ENCODE measurements at places on chromosomes 4 and X.
A peak's percentile ranks its signal among the peaks of the same experiment; 100 is the strongest.

DNA sequence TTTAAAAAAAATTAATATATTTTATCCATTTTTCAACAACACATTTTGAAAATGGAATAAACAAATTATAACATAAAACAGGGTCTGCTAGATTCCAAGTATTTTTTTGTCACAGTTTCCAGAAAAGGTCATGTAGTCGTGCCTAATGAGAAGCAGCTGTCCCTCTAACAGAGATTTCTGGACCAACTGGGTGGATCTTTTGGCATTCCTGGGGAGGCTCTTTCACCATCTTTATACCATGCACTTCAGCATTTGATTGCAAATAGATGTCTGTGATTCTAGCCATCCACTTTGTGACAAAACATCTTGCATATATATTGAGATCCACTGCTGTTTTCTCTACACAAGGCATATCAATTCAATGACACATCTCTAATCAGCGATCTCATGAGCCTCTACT is 210.7 kb upstream of the LDB2 start:
- DNase-seq, result no peak

- no peak for DNase-seq
Measured at GRCh38 chr4:5878359-5878758, 14.5 kb downstream of the CRMP1 start.

DNA sequence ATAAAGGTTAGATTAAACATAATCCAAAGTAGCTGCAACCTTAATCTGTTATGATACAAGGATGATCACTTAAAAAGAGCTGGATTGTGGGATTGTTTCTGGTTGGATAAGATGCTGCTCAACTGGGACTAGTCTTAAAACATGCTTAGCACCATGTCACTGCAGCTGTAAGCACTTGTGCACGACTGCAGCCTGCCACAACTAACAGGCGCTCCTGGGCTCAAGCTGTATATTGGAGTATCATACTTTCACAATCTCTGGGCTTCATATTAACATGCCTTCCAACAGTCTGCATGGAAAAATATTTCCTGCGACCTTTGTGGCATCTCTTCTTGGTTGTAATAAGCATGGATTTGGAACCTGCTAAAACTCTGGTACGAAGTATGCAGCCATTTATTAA is 493.0 kb upstream of the PITX2 start:
- no peak for DNase-seq

DNA sequence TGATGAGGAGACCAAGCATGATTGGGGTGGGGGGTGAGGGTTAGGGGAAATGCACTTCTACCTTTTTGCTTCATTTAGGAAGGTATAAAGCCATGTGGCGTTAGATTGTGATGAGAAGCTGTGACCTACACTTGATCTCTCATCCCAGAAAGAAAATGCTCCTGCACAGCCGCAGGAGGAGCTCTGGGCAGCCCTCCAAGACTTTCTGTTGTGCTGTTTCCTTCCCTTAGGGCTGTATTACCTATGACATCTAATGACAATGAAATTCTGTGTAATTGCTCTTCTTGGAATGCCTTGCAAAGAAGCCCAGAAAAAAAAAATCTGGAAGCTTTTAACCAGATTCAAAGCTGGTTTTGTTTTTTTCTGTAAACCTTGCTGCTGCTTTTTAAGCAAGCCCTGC is 13.4 kb downstream of the PRPS2 start:
- no peak for DNase-seq

DNA sequence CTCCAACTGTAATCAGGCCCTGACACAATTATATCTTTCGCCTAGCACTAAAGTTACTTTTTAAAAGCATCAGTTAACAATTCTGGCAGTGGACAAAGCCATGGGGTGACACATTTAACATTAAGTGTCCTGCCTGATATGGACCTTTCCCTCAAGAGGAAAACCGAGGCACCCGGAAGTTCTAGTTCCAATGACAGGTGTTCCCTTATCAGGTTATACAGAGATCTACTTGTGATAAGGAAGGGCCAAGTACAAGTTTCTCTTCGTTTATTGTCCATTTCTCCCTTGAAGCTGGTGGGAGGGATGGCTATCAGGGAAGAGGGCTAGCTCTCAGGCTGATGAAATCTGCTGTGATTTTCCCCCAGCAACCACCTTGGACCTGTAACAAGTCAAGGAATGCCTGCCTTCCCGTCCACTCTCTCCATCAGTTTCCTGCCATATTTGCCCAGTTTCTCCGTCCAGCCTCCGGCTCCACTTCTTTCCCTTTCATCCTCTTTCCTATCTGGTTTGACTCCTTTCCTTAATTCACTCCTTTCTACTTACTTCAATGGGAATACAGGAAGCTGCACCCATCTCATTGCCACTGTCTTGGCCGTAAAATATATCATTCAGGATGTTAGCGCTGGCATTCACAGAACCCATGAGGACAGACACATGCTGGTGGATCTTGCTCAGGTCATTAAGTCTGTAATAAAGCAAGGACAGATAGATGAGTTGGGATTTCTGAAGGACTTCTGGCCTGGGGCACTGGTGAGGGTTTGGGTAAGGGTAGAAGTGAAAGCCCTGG is 95.0 kb downstream of the DGKK start:
- no peak for DNase-seq

- no peak for DNase-seq
Measured at GRCh38 chr4:19883841-19884240, 367.9 kb upstream of the SLIT2 start.

DNA sequence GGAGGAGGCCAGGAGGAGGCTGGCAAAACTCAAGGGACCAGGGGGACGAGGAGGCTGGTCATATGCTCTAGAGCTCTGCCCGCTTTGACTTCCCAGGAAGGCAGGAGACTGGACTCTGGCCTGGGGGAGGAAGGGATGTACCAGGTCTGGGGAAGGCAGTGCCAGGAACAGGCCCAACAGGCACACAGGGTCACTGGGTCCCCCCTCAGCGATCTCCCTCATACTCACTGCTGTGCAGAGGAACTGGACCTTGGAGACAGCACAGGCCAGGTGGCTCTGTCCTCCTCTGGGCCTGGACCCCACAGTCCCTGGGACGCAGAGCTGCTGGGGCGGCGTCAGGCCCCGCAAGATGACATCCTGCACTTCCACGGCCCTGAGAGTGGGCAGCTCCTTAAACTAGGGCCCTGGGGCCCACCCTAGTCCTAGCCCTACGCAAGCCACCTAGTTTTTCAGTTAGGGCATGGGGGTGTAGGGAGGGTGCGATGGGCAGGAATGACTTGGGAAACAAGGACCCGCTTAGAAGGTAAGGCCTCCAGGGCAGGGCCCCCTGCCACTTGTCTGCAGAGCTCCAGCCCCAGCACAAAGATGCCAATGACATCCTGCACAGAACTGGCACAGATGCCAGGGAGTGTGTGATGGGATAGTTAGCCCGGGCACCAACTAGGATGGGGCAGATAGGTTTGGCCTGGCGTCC is 59.5 kb downstream of the HTRA3 start:
- no peak for DNase-seq

GRCh38 chr4:149754526-149754925 is 61.1 kb downstream of the IQCM start:
- no peak for DNase-seq

DNA sequence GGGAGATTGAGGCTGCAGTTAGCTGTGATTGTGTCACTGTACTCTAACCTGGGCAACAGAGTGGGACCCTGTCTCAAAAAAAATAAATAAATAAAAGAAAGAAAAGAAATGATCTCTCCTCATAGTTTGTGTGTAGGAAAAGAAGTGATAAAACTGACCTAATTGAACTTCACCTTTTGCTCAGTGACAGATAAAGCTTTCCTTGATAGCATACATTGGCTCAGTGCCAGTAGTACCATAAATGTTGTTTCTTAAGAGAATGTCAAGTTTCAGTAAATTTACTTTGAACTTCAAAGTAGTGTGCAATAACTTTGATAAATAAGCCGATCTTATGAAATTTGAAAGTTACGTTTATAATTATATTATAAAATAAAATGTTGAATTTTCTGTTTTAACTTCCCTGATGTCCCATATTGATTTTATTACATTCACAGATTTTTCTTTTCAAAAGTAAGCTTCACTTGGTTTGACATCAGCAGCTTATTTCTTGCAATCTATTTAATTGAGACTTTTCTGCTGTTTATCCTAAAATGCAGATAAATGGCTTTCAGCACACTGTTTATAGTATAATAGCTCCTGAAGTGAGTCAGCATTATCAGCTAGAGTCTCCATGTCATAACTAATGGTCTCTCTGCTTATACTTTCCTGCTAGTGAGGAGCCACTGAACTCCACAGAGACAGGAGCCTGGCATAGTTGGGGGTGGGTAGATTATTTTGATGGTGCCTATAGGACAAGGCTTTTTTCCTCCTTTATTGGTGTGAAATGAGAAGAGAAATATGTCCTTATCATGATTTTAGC is 330.1 kb downstream of the BMPR1B start:
- DNase-seq, result no peak

DNA sequence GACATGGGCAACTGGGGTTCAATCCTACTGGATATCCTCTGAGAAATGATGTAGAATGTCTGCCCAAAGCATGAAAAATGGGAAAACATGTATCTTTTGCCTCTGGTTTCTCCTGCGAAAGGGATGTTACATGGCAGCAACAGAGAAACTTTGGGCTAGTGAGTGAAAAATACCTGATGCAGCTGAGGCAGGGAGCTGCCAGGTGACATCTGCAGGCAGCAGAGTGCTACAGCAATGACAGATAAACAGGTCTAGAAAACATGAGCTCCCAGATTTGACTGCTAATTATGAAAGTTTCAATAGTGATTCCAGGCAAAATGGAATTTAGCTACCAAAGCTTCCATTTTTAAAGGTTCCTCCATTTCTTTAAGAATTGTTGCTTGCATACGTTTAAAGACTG is 4.8 kb upstream of the CXCL1 start:
- DNase-seq, result no peak

DNA sequence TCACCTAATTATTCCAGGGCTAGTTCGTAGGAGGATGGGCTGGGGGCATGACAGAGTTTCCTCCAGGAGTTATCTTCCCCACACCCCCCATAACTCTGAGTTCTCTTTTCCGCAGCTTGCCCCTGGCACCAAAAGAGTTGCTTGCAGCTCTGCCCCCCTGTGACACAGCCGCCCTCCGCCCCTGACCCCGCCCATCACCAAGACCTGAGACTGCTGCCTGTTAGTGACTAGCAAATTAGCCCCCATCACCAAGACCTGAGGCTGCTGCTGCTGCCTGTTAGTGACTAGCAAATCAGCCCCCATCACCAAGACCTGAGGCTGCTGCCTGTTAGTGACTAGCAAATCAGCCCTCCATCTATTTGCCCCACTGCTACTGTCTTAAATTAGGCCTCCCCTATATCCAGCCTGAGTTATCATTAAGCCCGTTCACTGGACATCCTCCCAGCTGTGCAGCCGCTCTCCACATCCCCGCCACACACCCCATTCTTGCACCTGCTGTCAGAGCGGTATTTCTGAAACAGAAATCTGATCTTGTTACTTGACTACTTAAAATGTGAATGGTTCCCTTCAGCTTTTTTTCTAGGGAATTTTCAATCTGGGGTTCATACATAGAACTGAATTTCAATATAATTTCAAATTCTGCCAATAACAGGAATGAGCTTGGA is 1.5 kb upstream of the PAPSS1 start:
- peak; percentile 41 for DNase-seq

DNA sequence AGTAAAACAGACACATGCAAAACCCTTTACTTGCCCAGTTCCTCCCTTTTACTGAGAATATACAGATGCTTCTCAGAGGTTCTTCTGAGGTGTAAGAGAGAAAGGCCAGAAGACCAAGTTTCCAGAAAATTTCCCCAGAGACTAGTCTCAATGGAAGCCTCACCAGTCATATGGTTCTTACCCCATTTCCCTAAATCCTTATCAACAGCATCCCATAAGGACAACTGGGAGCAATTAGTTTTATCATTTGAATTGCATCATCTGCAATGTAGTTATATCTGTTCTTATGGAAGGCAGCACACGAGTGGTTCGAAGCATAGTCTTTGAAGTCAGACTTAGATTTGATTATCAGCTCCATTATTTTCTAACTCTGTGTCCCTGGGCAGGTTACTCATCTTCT is 203.6 kb upstream of the PPARGC1A start:
- no peak for DNase-seq

DNA sequence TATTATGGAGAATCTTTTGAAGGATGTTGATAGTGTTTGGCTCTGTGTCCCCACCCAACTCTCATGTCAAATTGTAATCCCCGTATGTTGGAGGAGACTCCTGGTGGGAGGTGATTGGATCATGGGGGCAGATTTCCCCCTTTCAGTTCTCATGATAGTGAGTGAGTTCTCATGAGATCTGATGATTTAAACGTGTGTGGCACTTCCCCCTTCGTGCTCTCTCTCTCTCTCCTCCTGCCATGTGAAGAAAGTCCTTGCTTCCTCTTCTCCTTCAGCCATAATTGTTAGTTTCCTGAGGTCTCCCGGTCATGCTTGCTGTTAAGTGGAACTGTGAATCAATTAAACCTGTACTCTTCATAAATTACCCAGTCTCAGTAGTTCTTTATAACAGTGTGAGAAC is 166.1 kb upstream of the NUDT6 start:
- DNase-seq, result no peak

DNA sequence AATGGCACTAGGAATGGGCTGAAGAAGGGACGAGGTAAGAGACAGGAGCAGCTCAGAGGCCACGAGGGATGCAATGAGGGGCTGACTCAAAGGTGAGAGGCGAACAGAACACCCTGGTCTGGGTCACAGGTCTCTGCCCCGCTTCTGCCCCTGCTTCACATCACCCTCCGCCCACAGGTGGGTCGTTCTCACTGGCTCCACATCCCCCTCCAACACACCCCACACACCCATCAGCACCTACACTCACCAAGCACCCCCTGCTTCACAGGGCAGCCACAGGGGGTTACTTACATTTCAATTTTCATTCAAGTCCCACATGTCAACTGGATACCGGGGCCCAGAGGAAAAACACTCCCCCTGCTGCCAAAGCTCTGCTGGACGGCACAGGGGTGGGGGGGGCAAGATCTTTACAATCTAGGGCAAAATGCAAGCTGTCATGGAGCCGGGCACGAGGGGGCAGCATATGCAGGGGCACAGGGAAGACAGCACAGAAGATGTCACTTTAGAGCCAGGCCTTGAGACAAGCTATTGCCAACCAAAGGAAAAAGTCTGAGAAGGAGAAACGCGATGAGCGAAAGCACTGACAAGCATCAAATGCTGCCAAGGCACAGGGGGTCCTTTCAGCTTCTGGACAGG is 94.0 kb downstream of the AFAP1 start:
- DNase-seq, result no peak

DNA sequence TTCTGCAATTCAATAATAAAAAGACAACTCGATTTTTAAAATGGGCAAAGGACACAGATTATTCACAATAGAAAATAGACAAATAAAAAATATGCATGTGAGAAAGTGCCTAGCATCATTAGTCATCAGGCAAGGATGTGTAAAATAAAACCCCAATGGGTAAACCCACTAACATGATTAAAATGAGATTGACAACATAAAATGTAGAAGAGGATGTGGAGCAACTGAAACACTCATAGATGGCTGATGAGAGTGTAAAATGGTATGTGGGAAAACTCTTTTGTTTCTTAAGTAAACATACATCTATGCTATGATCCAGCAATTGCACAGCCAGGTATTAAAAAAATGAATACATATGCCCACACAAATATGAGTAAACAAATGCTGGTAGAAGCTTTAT is 177.6 kb downstream of the IQCM start:
- DNase-seq, result no peak
